ENCODE measurements at places on chromosomes 2 and 18. TPM values are rescaled to one million over a fixed set of nuclear protein-coding genes. Genes with fewer than 3 reads are reported as not detected.

- H3K4me3 ChIP-seq: no peak overlapping the region
- H3K36me3 ChIP-seq: no peaks in the 10 kb centered on the region
- peaks cover 29% of the 10 kb centered on the region for H3K4me1 ChIP-seq
- no peak overlapping the region for H3K27ac ChIP-seq
- no peak for DNase-seq
Observed at GRCh38 chr2:10395893-10396292, 52.2 kb downstream of the ODC1 start.

- no peak for DNase-seq
- peaks cover 2% of the 10 kb centered on the region for H3K27me3 ChIP-seq
- no peak overlapping the region for H3K4me3 ChIP-seq
Observed at GRCh38 chr18:55328301-55328700, 259.7 kb downstream of the TCF4 start.

- DNase-seq: peak; percentile 38
- H3K27ac ChIP-seq: no peak overlapping the region
- H3K4me1 ChIP-seq: no peaks in the 10 kb centered on the region
- H3K4me3 ChIP-seq: no peak overlapping the region
- H3K27me3 ChIP-seq: no peaks in the 10 kb centered on the region
Observed at GRCh38 chr2:24421668-24422067, 61.3 kb upstream of the ITSN2 start.

The HS6ST1 gene
- 35.9 TPM for total RNA-seq

DNA sequence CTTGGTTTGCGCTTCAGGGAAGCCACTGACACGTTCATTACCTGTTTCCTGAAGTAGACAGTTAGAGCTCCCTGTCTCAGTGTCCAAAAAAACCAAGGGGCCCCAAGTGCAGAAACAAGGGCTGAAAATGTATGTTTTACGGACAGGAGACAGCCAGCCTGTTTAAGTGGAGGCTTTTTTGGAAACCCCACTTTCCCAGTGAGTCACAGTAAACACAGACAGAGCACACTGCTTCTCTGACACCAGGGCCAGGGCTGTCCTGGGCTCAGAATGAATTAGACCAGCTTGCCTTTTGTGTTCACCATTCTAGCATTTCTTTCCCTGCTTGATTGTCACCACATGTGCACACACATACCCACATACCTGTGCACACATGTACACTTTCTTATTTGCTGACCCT lies 128.6 kb downstream of the SH3RF3 start:
- H3K27ac ChIP-seq: no peak overlapping the region
- no peaks in the 10 kb centered on the region for H3K36me3 ChIP-seq
- H3K4me1 ChIP-seq: peaks cover 8% of the 10 kb centered on the region
- no peak for DNase-seq

- no peaks in the 10 kb centered on the region for H3K27me3 ChIP-seq
- H3K4me3 ChIP-seq: no peak overlapping the region
- H3K27ac ChIP-seq: no peak overlapping the region
- DNase-seq: no peak
- no peaks in the 10 kb centered on the region for H3K4me1 ChIP-seq
Observed at GRCh38 chr2:168565112-168565511, 109.0 kb downstream of the CERS6 start.
